Natural killer cell (primary cell): ENCODE measurements at places on chromosomes 11 and 22. TPM values are rescaled to one million over a fixed set of nuclear protein-coding genes. Genes with fewer than 3 reads are reported as not detected.

DNA sequence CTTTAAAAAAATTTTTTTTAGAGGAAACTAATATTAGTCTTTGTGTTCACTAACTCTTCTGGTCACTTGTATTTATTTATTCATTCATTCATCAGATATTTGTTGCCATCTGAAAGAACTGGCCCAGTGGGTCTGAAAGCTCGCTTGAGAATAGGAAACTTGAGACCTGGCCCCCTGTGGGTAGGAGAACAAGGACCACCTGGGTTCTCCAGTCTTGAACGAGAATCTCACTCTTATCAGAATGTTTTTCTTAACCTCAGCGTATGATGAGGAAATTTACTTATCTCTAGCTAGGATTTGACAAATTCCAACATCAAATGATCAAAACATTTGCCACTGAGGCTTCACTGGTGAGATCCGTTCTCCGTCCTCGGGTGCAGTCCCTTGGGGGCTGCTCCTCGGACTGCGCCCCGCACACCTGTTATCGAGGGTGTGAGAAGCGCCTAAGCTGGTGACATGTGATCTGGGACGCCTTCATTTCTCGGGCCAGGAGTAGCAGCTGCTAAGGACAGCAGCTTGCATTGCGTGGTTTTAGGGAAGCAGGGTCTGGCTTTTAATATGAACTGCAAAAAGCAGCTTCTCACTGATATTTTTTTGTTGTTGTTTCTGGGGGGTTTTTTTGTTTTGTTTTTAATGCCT is 6.3 kb downstream of the C22orf31 start:
- no peak overlapping the region for H3K4me3 ChIP-seq
- H3K27ac ChIP-seq: no peak overlapping the region
- H3K36me3 ChIP-seq: no peaks in the 10 kb centered on the region
- no peaks in the 10 kb centered on the region for H3K27me3 ChIP-seq
- H3K4me1 ChIP-seq: no peaks in the 10 kb centered on the region

The OR5B12 gene
- total RNA-seq: not detected

The AKIP1 gene
- 4.0 TPM for total RNA-seq

The LDLRAD3 gene
- total RNA-seq: 1.0 TPM

DNA sequence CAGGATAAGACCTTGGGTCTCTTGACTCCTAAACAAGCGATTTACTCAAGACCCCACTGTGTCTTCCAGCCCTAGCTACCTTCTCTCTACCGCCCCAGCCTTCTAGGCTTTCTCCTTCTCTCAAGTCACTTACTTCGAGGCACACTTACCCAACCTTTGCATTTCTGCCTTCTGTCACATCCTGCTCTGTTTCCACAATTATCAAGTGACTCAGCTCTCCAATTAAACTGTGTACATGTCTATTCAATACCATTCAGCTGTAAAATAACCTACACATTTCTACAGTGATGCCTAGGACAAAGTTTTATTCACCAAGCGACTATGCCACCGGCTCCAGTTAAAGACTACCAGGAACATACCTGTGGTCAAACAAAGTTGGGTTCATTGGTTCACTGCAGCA is 69.0 kb downstream of the LARGE1 start:
- H3K27ac ChIP-seq: no peak overlapping the region
- H3K36me3 ChIP-seq: no peaks in the 10 kb centered on the region
- H3K27me3 ChIP-seq: no peaks in the 10 kb centered on the region
- peaks cover 4% of the 10 kb centered on the region for H3K4me1 ChIP-seq

The OR9G1 gene
- total RNA-seq: not detected

DNA sequence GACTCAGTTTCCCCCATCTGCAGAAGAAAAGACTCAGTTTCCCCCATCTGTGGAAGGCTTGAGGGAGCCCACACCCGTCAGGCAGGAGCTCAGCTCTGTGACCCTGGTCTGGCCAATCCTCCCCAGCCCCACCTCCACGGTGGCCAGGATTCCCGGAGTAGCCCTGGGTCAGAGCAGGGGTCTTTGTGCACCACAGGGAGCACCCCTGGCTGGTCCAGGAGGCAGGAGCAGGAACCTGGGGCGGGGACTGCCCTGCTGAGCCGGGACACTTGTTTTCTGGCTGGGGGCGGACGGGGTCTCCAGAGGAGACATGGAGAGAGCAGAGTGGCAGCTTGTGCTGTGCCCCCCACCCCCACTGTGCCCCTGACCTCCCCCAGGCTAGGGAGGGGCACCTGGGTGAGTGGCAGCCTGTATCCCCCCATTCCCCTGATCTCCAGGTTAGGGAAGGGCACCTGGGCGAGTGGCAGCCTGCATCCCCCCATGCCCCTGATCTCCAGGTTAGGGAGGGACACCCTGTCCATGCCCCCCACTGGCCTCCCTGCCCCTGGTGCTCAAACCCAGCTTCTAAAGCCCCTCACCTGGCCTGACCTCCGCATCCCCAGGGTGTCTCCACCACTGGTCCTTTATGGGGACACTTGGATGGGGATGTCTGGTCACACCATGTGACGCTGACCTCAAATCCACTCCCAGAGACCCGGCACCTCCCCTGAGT is 18.8 kb downstream of the IL17REL start:
- peaks cover 15% of the 10 kb centered on the region for H3K4me1 ChIP-seq
- no peak overlapping the region for H3K4me3 ChIP-seq
- no peak overlapping the region for H3K27ac ChIP-seq
- no peaks in the 10 kb centered on the region for H3K36me3 ChIP-seq

The MRGPRX4 gene
- total RNA-seq: not detected

The LDHAL6A gene
- total RNA-seq: 0.15 TPM

The EXPH5 gene
- 5.4 TPM for total RNA-seq

DNA sequence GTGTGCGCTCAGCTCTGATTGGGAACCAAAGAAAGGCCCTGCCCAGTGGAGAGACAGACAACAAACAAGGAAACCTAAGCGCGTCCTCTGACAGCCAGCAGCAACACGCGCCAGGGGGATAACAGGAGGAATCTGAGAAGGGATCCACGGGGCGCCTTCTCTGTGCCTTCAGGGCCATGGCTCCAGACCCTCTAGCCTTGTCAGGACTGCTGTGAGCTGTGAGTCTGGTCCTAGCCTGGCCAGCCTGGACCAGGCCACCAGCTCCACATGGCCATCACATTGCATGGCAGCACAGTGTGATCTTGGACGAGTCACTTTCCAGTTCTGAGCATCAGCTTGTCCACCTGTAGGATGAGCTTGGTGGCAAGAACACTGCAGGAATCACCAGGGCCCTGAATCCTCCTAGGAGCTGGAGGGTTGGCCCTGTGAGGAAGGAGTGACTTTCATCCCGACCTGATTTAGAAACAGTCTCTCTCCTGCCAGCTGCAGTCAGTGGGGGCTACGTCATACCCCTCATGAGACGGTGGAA is 11.8 kb upstream of the MGAT3 start:
- peaks cover 49% of the 10 kb centered on the region for H3K4me1 ChIP-seq
- H3K4me3 ChIP-seq: no peak overlapping the region
- no peak overlapping the region for H3K27ac ChIP-seq
- no peaks in the 10 kb centered on the region for H3K27me3 ChIP-seq
- no peaks in the 10 kb centered on the region for H3K36me3 ChIP-seq

GRCh38 chr22:19648419-19648929 is 65.8 kb upstream of the SEPTIN5 start:
- DNase-seq: no peak
- no peaks in the 10 kb centered on the region for H3K27me3 ChIP-seq
- no peak overlapping the region for H3K4me3 ChIP-seq
- no peaks in the 10 kb centered on the region for H3K36me3 ChIP-seq

DNA sequence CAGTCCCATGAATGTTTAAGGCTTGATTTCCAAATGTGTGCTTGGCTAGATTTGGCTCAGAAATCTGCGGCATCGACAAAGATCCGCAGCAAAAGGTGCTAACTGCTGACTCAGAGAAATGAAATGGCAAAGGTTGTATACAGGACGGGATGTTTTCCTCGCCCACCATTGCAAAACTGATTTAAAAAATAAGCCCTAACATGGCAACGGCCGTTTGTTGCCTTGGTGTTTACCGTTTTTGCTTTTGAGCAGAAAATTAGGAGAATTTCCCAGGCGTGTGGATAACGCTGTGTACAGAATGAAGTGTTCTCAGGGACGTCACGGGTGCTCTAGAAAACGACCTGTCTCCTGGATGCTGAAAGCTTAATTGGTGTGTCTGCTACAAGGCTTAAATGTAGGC is 70.2 kb downstream of the ARHGAP8 start:
- no peak overlapping the region for H3K27ac ChIP-seq
- H3K27me3 ChIP-seq: no peaks in the 10 kb centered on the region
- no peaks in the 10 kb centered on the region for H3K36me3 ChIP-seq

The NRGN gene
- total RNA-seq: 28.4 TPM

The TPST2 gene
- 206 TPM for total RNA-seq

DNA sequence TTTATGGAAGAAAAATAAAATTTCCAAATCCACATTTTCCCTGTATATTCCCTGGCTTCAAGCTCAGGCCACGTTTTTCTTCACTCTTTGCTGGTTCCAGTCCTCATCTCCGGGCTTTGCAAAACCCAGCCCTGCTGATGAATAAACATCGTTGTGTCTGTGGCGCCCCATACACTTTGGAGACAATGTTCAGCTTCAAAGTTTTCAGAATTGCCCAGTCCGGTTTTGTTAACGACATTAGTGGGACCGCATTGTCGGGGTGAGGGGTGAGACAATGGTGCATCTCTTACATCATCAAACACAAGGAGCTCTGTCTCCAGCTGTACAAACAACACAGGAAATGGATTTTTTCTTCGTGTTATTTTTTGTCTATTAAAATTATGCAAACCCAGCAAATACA is 53.4 kb upstream of the HTATIP2 start:
- no peak overlapping the region for H3K27ac ChIP-seq
- H3K4me1 ChIP-seq: no peaks in the 10 kb centered on the region
- H3K4me3 ChIP-seq: no peak overlapping the region
